ENCODE measurements at places on chromosomes 13 and 19.

DNA sequence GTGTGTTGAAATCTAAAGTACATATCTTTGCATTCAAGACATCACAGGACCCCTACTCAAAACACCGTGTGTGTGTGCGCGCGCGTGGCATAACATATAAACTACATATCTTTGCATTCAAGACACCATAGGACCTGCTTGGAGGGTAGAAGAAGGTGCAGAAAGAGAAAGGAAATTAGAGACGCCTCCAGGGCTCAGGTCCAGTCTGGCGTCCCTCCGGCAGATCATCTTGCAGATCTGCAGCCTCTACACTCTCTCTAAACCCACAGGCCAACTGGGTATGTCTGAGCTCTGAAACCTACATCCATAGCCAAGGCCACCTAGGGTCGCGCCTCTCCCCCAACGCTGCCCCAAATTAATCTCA, 659 bp upstream of the PAFAH1B3 start:
- no peak for DNase-seq

DNA sequence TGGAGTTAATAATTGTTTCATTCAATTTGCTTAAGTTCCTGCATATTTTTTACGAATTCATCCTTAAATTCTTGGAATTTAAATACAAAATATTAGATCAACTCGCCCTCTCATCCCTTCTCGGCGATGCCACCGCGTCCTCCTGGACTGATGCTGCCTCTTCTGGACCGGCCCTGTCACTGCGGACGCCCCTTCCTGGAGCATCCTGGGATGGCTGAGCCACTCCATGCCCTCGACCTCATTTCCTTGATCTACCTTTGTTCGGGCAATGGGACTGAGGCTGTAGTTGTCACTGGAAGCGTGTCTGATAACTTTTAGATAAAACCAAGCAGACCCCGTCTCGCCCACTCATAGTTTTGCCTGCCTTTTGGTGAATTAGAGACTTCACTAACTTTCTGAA, 283.7 kb downstream of the TEX29 start:
- no peak for DNase-seq

DNA sequence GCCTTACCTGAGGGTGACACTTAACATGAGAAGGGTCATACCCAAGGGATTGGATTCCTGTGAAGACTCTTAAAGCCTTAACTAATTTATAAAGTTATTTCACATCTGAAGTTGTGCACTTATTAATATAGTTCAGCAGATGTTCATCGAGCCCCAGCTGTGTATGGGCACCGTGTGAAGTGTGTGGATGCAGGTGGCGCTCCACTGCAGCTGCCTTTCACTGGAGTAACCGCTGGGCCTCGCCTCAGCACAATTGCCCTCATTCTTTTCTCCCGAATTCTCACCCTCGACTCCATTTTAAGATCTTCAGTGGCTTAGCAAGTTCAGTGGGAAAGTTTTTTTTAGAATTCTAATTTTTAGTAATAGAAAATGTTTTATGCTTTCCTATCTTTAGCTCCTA, 66.2 kb downstream of the DPY19L3 start:
- DNase-seq, result no peak

DNA sequence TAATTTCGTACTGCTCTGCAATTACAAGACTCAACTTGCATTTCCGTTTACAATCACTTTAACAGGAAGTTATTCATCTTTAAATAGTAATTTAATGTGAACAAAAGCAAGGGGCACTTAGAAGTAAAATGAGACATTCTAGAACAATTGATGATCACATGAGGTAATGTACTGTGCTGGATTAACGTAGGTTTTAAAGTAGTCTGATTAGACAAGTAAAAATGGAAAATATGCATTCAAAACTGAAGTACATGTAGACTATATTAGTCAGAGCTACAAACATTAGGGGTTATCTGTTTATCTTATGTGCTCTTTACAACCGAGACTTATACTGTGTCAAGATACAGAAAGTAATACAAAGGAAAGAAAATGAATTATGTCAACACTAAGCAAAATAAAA, 1528.0 kb downstream of the SLITRK5 start:
- DNase-seq, result no peak

DNA sequence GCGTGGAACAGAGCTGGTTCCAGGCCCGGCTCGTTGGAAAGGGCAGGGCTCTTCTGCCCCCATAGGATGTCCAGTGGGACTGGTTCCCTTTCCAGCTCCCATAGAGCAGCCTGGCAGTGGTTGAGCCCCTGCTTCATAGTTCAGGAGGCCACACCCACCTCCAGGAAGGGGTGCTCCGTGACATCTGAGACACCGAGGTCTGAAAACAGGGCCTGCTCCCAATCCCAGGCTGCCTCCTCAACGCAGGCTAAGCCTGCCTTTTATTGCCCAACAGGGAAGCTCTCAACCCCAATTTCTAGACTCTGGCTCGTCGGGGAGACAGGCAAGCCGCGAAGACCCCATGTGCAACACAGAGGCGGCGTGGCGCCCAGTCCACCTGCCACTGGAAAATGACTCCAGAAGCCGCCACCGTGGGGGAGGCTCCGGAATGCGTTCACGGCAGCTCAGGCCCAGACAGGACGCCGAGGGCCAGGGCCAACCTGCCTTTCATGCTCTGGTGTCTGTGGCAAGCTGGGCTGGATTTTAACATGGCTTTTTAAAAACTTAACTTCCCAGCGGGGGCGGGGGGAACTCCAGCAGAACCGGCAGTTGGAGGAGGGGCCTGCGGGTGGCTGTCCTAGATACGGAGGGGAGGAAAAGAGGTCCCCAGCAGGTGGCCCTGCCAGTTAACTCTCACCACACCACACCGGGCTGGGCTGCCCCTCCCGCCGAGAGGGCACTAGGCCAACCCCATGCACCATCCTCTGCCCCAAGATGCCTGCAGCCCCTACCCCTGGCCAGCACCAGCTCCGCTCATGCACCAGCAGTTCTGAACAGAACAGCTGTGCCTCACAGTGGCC, 17.9 kb upstream of the TINCR start:
- peak; percentile 39 for DNase-seq

DNA sequence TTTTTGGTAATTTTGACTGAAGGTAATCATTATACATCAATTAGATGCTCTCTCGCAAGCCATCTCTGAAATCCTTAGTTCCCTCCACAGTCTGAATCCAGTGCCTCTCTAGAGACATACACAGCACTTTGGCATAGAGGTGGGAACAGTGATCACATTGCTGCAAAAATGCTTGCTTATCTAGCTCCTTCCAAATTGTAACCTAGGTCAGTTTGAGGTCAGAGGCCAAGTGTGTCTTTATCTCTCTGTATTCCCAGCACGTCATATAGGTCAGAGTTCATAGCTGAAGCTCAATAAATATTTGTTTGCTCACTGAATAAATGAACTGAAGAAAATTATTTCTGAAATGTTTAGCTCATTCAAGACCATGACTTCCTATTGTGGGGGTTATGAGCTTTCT, 462.5 kb downstream of the DIAPH3 start:
- no peak for DNase-seq

GRCh38 chr19:53870485-53870844, 2.8 kb downstream of the MYADM start:
- no peak for DNase-seq

DNA sequence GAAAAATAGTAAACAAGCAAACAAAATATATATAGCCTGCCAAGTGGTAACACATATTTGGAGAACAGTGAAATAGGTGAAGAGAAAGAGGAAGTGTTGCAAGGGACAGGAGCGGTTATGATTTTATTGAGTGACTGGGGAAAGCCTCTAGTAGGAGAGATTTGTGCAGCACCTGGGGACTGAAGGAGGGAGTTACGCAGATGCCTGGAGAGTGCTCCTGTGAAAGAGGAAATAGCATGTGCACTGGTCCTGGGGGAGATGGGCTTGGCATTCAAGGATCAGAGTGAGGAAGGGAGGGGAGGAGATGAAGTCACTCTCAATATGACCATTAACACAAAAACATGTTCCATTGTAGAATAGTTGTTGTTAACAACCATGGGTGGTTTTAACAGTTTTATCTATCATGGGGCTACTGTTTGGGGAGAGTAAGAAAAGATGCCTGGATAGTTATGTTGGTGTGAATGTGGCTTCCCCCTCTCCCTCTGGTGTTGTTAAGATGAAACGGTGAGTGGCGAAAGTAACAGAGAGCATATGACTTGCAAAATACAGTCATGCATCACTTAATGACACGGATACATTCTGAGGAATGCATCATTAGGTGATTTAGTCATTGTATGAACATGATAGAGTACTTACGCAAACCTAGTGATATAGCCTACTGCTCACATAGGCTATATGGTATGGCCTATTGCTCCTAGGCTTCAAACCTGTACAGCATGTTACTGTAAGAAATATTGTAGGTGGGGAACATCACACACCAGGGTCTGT, 251.7 kb upstream of the ARGLU1 start:
- DNase-seq, result no peak
